ENCODE measurements at places on chromosomes 5 and 9.

DNA sequence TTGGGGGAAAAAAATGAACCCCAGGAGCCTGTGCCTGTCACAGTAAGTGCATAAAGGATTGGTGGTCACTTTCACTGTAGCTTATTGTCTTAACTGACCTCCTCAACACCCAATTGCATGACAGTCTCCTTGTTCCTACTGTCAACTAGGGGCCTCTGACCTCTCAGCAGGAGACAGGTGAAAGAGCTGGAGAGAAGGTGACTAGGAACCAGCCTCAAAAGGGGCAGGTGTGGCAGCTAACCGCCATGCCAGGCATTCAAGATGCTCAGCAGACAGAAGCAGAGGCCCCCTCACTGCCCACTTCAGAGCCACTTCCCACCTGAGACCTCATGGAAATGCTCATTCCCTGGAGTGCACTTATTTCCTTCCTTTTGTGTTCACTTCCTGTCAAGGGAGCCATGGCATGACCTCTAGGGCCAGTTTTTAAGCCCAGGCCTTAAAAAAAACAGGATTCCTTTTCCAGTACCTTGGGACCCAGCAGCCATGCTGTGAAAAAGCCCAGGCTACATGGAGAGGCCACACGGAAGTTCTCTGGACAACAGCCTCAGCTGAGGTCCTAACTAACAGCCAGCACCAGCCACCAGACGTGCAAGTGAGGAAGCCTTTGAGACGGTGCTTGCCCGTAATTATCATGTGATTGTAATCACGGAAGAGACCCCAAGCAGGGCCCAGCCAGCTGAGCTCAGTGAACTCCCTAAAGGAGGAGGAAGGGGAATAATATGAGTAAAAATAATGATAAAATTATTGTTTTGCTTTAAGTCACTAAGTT lies 74.9 kb downstream of the NSUN2 start:
- no peak for DNase-seq

GRCh38 chr9:113465599-113466140 lies 2.1 kb downstream of the RGS3 start:
- peak; percentile 43 for DNase-seq

GRCh38 chr9:7974335-7974960 lies 174.9 kb upstream of the DMAC1 start:
- DNase-seq, result no peak

DNA sequence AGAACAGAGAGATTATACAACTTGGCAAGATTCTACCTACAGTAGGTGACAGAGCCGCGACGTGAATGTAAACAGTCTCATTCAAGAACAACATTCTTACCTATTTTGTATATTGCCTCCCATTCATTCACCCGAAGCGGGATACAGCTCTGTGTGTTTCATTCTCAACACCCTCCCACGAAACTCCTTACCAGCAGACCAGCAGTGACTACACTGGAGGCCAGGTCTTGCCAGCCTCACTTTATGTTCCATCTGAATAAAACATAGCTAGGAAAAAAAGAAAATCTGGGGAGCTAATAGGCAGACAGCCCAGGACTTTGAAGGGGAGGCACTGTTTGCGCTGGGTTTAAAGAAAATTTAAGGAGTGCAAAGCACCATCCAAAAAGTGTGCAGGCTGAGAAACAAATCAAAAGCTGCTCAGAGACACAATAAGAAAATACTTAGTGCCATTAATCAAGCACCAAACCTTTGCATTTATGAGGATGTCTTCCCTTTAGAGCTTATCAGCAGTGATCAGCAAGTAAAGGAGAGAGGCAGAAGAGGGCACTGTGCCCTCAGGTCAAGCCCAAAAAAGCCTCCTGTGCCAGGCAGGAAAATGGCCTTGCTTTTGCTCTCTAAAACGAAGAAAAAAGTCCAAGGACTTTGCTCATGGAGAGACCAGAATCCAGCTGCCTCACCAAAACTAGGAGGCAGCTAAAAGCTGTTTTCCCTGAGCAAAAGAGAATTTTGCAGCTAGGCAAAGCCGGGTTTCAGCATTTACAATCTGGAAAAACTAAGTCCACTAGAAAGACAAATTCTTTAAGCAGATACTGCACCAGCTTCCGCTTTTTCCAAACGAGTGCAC lies 295.1 kb downstream of the BNC2 start:
- DNase-seq, result no peak
